ENCODE measurements at places on chromosomes 5 and 9.

DNA sequence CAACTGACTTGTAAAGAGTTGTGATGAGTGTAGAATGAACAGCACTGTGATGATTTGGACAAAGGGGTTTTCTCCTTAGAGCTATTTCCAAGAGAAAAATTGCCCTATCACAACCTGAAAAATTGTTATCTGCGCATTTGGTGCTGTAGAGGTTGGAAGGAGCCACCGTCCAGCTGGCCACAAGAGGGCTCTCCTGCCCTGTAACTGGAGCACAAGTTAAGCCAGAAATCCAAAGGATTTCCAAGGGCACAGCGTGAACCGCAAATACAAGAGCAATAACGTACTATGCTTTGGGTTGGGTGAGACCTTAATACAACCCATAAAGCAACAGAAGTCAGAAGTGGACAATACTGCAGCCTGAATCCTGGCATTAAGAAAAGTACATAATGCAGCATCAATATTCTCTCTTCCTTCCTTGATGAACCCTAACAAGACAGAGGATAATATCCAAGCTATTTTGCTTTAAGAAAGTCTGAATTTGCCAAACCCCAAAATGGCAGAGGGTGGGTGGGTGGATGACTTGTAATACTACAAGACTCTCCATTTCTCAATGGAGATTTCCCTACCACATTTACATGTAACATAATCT is 56.8 kb upstream of the SMIM32 start:
- H3K4me3 ChIP-seq, result no peak overlapping the region
- no peak overlapping the region for H3K27ac ChIP-seq
- peaks cover 33% of the 10 kb centered on the region for H3K27me3 ChIP-seq
- H3K36me3 ChIP-seq, result no peaks in the 10 kb centered on the region
- peaks cover 3% of the 10 kb centered on the region for H3K4me1 ChIP-seq

- no peak overlapping the region for H3K4me3 ChIP-seq
- H3K4me1 ChIP-seq, result no peaks in the 10 kb centered on the region
- no peak for DNase-seq
- no peaks in the 10 kb centered on the region for H3K27me3 ChIP-seq
Measured at GRCh38 chr9:117916291-117916690, 212.1 kb downstream of the TLR4 start.

DNA sequence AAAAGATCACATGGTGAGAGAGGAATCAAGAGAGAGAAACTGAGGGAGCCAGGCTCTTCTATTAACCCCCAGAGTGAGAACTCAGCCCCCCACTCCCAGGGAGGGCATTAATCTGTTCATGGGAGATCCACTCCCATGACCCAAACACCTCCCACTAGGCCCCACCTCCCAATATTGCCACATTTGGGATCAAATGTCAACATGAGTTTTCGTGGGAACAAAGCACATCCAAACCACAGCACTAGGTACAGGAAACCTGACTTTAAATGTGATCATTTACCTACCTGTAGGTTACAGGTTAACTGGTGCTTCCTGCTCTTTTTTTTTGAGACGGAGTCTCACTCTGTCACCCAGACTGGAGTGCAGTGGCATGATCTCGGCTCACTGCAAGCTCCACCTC is 16.9 kb downstream of the NNT start:
- DNase-seq, result no peak
- H3K27me3 ChIP-seq, result no peaks in the 10 kb centered on the region
- H3K4me3 ChIP-seq, result no peak overlapping the region

GRCh38 chr5:127941646-127942045 is 141.9 kb upstream of the SLC12A2 start:
- no peak overlapping the region for H3K27ac ChIP-seq
- peaks cover 6% of the 10 kb centered on the region for H3K4me1 ChIP-seq
- peaks cover 3% of the 10 kb centered on the region for H3K36me3 ChIP-seq
- DNase-seq, result no peak
- H3K27me3 ChIP-seq, result no peaks in the 10 kb centered on the region
- no peak overlapping the region for H3K4me3 ChIP-seq

DNA sequence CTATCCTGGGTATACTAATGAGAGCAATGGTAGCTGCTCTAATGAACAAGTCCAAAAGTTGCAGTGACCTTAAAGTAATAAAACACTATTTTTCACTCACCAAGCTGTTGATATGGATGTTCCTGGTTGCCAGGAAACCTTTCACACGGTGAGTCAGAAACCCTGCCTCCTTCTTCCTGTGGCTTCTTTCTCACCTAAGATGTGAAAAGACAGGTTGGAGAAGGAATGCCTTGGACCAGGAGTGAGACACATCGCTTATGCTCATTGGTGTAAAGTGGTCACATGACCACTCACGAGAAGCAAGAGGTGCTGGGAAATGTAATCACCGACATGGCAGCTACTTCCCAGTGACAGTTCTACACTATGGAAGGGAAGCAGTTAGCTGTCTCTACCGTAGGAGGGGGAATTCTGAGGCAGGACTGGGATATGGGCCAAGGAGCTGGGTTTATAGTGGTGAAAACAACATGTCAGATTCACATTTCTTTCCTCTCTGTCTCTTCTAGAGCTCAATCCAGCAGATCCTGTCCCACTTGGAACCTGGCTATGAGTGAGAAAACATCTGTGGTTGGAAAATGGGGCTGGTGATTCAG is 320.4 kb upstream of the KLF4 start:
- H3K36me3 ChIP-seq, result no peaks in the 10 kb centered on the region
- H3K4me3 ChIP-seq, result no peak overlapping the region
- no peak for DNase-seq

- DNase-seq, result no peak
- no peak overlapping the region for H3K27ac ChIP-seq
- H3K4me3 ChIP-seq, result no peak overlapping the region
- H3K4me1 ChIP-seq, result peaks cover 29% of the 10 kb centered on the region
- no peaks in the 10 kb centered on the region for H3K36me3 ChIP-seq
- H3K27me3 ChIP-seq, result peaks cover 8% of the 10 kb centered on the region
Measured at GRCh38 chr5:1788200-1788599, 11.4 kb downstream of the MRPL36 start.

DNA sequence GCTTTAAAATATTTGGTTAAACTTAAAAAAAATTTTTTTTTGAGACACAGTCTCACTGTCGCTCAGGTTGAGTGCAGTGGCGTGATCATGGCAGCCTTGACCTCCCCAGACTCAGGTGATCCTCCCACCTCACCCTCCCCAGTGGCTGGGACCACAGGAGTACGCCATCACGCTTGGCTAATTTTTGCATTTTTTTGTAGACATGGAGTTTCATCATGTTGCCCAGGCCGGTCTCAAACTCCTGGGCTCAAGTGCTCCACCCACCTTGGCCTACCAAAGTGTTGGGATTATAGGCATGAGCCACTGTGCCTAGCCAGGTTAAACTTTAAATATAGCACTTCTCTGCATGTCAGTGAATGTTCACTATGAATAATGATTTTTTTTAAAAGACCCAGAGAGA is 224.5 kb upstream of the RFX3 start:
- H3K4me1 ChIP-seq, result no peaks in the 10 kb centered on the region
- peaks cover 8% of the 10 kb centered on the region for H3K27me3 ChIP-seq
- no peak overlapping the region for H3K27ac ChIP-seq
- no peak for DNase-seq
- H3K4me3 ChIP-seq, result no peak overlapping the region

GRCh38 chr5:74539986-74540385 is 100.5 kb downstream of the ENC1 start:
- peaks cover 19% of the 10 kb centered on the region for H3K27me3 ChIP-seq
- DNase-seq, result no peak
- H3K4me1 ChIP-seq, result no peaks in the 10 kb centered on the region
- H3K4me3 ChIP-seq, result no peak overlapping the region
- no peak overlapping the region for H3K27ac ChIP-seq
- H3K36me3 ChIP-seq, result no peaks in the 10 kb centered on the region

GRCh38 chr5:62289813-62290212 is 16.2 kb upstream of the KIF2A start:
- H3K27me3 ChIP-seq, result no peaks in the 10 kb centered on the region
- no peaks in the 10 kb centered on the region for H3K36me3 ChIP-seq
- no peak overlapping the region for H3K4me3 ChIP-seq
- peak overlapping the region; percentile 78 for H3K27ac ChIP-seq

DNA sequence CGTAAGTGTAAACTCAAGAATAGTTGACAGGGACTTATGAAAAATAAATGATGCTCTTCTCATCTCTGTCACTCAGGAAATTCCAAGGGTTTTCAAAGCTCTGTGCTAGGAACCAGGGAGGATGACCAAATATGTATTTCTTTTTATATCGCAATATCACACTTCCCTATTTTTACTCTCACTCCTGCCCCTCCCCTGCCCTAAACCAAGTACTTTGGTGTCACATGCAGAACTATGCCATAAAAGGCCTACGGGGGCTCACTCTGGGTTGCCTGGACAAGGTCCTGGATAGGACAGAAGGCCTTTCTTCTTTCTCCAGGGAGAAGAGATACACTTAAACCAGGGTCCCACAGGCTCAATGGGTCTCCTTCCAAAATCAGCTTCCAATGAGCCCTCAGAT is 8.3 kb upstream of the RETREG1 start:
- no peak overlapping the region for H3K4me3 ChIP-seq
- no peaks in the 10 kb centered on the region for H3K27me3 ChIP-seq
- H3K4me1 ChIP-seq, result peaks cover 25% of the 10 kb centered on the region
- peaks cover 3% of the 10 kb centered on the region for H3K36me3 ChIP-seq
- no peak for DNase-seq
- H3K27ac ChIP-seq, result peak overlapping the region; percentile 85

DNA sequence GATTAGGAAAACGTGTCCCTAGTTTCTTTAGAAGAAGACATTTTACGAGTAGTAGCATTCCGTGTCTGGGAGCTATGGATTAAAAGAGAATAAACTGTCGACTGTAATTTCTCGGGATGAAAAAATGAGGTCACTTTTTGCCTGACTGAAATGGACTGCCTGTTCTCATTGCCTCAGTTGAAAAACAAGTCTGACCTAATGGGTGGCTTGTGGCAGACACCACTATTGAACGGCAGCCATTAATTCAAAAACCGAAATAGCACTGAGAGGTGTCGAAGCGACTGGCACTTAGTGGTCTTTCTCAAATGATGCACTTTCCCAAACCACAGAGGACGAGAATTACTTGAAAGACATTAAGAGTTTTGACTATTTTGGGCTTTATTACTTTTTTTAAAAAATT is 35.4 kb downstream of the OSTF1 start:
- H3K27me3 ChIP-seq, result no peaks in the 10 kb centered on the region
- no peak overlapping the region for H3K27ac ChIP-seq
- H3K4me3 ChIP-seq, result no peak overlapping the region
- H3K36me3 ChIP-seq, result peaks cover 8% of the 10 kb centered on the region
- peaks cover 33% of the 10 kb centered on the region for H3K4me1 ChIP-seq

Measured in T-helper 17 cell (primary cell).